Cerebellar nuclear complex (tissue), 1 donor: ENCODE measurements at places on chromosomes 3 and 15.

DNA sequence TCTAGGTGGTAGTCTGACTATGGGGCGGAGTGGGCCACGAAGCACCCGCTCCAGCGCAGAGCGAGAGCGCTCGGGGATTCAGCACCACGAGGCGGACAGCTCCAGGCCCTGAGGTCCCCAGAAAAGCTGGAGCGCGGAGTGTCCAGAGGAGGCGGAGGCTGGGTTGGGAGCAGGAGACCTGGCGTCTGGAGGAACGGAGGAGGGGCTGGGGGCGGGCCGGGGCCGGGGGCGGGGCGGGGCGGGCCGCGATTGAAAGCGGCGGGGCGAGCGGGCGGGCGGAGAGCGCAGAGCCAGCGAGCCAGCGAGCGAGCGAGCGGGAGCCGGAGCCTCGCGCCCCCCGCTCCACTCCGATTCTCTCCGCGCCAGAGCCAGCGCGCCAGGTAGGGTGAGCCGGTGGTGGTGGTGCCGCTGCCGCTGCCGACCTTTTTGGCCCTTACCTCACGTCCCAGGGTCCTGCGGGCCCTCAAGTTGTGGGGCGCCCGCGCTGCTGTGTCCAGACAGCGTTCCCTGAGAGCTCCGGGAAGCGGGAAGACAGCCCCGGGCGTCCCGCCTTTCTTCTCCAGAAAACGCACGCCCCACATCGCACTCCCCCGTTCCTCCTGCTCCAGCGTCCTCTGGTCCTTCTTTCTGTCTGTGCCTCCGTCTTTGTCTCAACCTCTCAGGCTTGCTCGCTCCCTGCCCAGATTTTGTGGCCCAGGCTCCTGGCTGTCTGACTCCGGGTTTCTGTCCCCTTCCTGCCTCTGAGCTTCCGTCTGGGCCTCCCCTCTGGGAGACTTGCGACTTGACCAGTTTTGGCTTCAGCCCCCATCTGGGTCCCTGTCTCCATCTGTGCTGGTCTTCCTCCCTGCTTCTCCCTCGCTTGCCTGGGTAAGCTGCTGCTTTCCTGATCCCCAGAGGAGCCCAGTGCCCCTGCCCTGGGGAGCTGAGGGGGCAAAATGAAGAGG, at the start of gene GRM2:
GRM2 (plus strand) TSS at position 281 of the 944 bp plus-strand sequence. CDS start 1,916 bp downstream, outside the sequence.
- DNase-seq = no peak

DNA sequence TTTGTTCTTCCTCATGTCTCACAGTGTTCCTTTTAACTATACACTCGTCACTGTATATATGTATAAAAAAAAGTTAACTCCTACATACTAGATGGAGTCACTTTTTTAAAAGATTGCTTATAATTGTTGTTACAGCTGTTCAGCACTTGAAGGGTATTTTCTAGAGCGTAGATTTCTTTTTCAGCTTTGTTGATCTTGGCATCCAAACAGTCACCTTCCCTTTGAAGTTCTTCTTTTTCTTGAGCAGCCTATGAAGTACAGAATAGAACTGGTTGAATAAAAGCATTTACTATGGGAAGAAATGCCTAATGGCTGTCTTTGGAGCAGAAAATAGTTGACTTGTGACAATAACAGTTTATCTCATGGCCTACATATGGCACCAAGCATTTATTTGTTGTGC, 17.8 kb downstream of the TTC14 start:
- DNase-seq = no peak

DNA sequence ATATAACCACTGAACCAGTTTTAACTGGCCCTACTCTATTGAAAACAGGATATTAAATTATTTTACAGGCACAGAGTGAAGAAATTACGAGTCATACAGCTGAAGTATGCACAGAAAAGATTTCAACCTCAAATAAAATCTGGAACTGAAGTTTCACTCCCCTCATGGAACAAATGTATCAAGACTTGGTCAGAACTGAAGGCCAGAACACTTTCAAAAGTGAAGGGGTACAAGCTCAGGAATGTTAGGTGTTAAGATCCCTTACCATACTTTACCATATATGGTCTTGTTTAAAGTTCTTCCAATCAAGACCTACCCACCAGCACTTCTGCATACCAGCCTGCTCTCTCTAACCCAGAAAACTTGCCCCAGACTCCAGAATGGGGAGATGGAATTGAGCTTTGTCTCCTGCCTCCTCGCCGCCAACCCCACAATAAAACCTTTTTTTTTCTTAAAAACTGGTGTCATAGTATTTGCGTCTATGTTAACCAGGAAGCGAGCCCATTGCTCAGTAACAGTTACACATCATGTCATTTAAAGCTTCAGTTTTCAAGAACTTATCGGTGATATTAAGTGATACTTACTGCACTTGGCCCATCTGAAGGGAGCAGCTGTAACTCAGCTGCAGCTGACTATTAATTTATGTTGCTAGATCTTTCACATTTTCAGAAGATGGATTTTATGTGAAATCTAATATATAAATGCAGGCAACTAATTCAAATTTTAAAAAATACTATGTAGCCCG, 59.9 kb downstream of the OXSM start:
- DNase-seq = no peak

DNA sequence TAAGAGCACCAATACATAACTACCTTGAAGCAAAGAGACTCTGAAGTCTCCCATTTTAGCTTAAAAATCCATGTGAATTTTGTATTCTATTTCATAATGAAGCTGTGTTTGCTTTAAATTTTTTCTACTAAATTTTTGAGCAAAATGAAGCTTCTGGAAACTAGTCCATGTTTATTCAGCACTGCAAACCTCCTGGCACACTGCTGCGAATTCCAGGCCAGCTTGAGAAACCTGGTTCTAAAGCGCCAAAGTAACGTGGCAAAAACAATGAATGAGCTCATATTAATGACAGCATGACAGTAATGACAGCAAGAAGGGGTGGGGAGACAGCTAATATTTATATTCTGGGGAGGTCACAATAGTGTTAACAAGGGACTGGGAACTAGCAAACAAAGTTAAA, 25.7 kb downstream of the CEP152 start:
- DNase-seq = no peak

GRCh38 chr3:53604232-53604631, 109.8 kb downstream of the CACNA1D start:
- no peak for DNase-seq
